EH (cell line): ENCODE measurements at places on chromosomes 3 and 15.
A peak's percentile ranks its signal among the peaks of the same experiment; 100 is the strongest.

DNA sequence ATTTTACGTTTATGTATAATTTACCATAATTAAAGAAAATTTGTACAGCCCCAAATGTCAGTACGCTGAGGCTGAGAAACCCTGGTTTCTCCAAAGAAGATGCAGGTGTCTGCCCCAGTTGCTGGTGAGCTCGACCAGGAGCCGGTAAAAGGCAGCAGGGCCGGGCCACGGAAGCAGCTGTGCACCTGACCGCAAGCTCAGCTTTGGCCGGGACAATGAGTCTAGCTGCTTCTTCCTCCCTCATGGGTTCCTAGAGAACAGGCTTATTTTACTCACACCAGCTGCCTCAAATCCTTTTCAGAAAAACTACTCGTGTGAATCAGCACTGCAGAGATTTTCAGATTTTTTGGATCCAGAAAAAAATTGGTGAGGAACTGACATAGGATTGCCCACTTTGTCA is 18.0 kb upstream of the ZXDC start:
- no peak for DNase-seq

GRCh38 chr15:67838789-67839332 is 984 bp downstream of the RNU6-1 start:
- DNase-seq, result peak; percentile 21

GRCh38 chr15:86199467-86200145 is 119.9 kb downstream of the AGBL1 start:
- DNase-seq, result no peak

DNA sequence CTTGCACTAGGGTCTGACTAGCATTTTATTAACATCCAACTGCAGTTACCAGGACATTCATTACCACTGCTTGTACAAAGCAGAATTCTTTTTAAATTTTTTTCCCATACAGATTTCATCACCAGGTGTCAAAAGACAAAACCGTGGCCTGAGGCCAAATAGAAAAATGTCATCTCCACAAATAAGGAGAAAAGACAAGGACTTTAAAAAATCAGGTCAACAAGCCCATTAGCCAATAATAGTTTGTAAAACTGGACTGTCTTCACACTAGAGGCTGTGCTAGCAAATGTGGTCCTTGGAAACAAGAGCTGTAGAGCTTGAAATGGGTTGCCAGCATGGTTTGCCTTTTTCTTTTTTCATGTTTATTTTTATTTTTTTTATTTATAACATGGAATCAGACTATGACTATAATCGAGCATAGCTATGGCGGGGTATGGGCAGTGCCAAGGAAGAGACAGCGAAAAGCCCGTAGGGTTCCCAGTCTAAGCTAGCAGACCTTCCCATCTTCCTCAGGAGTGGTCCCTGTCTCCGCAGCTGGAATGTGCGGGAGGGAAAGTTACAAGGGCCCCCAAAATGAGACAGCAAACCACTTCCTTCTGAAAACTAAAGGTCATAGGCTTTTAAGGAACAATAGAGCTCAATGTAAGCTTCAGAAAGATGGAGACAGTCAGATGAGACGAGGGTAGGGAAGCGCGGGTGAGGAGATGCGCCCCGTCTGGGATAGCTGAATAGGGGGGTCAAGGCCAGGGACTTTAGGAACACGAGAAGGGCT is 1.5 kb downstream of the PTPN9 start:
- peak; percentile 34 for DNase-seq

- no peak for DNase-seq
Observed at GRCh38 chr3:146169891-146170290, 8.9 kb upstream of the PLOD2 start.

GRCh38 chr3:113912552-113913236 is 35.1 kb upstream of the ZDHHC23 start:
- peak; percentile 67 for DNase-seq

- DNase-seq, result peak; percentile 62
Observed at GRCh38 chr3:150372722-150373121, 35.4 kb upstream of the TSC22D2 start.
